NCI-H1417 treated with DMSO at 0.1 percent for 48 hours (cell line): ENCODE measurements at places on chromosomes 4 and X.

DNA sequence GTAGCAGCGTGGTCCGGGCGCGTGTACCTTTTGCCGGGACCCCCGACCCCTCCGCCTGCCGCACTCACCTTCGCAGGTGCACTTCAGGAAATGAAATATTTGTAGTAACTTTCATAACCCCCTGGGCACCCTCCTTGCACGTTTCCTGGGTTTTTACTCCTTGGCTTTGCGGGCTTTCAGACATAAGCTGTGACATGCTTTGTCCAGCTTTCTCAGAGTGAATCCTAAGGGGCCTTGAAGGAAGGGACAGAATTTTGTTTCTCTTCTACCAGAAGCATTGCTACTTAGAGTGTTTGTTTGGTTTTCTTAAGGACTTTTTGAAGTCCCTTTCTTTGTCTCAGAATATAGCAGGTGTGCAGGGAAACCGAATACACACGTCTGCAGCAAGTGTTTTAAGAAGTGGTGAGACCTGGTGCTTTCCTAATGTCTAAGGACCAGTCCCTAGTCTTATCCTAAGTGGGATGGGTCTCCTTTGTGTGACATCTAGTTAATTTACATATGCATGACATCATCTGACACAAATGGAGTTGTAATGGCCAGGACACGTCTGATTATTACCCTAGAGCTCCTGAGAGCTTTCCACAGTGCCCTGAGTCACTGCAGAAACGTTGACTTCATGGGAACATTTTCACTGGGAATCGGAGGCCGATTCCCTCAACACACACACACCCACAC, 1.3 kb downstream of the FAM149A start:
- DNase-seq = no peak

DNA sequence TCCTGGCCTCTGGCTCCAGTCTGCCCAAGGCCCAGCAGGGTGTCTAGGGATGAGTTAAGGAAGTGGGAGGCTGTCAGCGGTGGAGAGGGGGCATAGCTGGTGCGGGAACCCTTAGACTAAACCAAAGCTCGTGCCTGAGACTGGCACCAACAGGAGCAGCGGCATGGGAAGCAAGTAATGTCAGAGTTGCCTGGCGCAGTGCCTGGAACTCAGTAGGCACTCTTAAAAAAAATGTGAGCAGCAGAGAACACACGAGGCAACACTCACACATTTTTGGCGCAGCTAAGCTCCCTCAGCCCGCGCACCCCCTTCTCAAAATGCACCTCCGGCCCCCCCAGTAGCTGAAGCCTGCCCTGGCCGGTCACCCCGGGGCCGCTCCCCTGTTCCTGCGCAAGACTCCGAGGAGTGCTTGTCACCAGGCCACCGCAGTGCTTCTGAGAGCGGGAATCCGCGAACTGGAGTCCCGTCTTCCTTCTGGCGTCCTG, 583 bp downstream of the GABRE start:
- no peak for DNase-seq

DNA sequence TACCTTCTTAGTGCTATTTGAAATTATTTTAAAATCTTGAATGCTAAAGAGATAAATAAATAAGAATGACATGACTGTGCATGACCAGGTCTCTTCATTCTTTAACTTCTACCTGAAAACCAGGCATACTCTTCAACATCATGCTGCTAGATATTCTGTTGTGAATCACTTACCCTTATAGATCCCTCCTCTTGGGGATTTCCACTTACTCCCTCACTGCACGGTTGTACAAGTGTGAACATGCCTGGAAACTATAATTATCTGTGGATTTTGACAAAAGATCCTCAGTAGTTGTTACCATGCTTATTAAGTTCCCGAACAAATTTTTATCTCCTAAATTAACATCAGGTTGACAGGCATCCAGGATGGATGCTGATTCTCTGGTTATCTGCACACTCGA, 54.3 kb downstream of the ADGRL3 start:
- no peak for DNase-seq

GRCh38 chrX:18616688-18617406, 55.1 kb downstream of the RS1 start:
- DNase-seq = no peak

DNA sequence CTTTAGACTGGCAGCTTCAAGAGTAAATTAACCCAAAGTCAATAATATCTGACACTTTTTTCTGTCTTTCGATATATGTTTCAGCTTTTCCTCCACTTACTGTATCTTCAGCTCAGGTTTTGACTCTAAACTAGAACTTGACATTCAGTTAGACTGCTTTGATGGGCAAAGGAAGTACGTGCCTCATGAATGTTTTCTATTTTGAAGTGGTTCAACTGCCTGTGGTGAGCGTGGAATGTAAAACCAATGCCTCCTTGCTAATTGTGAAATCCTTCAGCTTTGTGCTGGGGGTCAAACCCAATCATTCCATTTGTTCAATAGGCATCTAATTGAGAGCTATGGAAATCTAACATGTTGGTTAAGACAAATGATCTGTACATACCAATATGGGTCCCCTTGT, 857.0 kb upstream of the HTR2C start:
- DNase-seq = no peak

DNA sequence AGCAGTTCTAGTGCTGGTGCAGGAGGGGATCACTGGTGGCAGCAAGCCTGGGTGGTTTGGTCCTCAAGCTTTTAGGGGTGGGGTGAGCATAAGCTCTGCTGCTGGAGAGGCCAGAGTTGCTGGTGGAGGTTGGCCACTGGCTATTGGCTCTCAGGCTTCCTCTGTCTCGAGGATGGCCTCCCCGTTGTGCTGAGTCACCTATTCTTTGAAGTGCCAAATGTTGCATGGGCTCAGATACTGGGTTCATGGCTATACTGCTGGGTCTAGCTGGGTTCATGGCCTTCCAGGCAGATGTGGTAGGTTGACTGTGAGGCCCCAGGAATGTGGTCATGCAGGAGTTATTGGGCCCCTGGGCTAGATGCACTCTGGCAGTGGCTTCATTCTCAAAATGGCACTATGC, 466.3 kb downstream of the NAF1 start:
- DNase-seq = no peak
